COR-L47 (cell line): ENCODE measurements at places on chromosomes 2 and 18.

DNA sequence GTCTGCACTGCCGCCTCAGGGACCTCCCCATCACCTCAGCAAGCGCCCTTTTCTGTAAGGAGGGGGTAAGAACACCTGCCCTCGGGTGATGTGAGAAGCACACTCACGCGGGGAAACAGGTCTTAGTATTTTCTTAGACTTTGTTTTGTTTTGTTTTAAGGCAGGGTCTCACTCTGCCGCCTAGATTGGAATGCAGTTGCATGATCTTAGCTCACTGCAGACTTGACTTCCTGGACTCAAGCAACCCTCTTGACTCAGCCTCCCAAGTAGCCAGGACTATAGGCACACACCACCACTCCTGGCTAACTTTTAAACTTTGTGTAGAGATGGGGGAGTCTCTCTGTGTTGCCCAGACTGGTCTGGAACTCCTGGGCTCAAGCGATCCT, 37.1 kb downstream of the RAMP1 start:
- DNase-seq: no peak

GRCh38 chr2:226792155-226792881, 7.3 kb downstream of the IRS1 start:
- DNase-seq: no peak

DNA sequence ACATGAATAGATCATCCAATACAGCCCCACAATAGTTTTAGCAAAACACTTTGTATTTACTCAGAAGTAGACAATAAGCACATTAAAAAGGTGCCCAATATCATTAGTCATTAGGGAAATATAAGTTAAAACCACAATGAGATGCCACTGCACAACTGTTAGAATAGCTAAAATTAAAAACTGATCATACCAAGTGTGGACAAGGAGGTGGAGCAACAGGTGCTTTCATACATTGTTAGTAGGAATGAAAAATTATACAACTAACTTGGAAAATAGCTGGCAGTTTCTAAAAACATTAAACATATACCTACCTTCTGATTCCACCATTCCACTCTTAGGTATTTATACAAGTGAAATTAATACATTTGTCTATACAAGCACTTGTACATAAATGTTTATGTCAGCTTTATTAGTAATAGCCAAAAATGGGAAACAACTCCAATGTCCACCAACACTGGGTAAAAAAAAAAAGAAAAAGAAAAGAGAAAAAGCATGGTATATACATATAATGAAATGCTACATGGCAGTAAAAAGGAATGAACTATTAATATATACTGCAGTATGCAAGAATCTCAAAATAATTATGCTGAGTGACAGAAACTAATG, 27.6 kb upstream of the UBE2E3 start:
- DNase-seq: no peak

- no peak for DNase-seq
Observed at GRCh38 chr2:36587556-36587955, 10.4 kb downstream of the FEZ2 start.

GRCh38 chr18:23126376-23127056, 8.8 kb upstream of the CABLES1 start:
- DNase-seq: peak; percentile 22

GRCh38 chr2:44741507-44741906, 200.0 kb upstream of the SIX3 start:
- no peak for DNase-seq

DNA sequence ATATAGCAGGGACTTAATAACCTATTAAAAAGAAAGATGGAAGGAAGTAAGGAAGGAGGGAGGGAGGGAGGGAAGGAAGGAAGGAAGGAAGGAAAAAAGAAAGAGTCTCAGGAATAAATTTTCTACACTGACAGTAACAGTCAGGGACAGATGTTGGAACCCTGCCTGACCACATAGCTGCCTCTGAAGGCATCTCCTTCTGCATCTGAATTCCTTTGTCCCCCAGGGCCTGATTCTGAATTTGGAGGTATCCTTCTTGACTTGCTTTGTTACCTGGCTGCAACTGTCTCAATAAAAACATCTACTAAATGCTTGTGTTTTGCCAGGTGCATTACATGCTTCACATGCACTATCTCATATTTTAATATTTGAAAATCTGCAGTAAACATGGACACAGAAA, 17.4 kb upstream of the LRATD1 start:
- no peak for DNase-seq

- DNase-seq: no peak
Observed at GRCh38 chr2:74104839-74105238, 42.9 kb downstream of the BOLA3 start.

- no peak for DNase-seq
Observed at GRCh38 chr18:25621144-25621543, 269.2 kb upstream of the ZNF521 start.

- no peak for DNase-seq
Observed at GRCh38 chr2:60706021-60706420, 50.0 kb upstream of the PAPOLG start.

DNA sequence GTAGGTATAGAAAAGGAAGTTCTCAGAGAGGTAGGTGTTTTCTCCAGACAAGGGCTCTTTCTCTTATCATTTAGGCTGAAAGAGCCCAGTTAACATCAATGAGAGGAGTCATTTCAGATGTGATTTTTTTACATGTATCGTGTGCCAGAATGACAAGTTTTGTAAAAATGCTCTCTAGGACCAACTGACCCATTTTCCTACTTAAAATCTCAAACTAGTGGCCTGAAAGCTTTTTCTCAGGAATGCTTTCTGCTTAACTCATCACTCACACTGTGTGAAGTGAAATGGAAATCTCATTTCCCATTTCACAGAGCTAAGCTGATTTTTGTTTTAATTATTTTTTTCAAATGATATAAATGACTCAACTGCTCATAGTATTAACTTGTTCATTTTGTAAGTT, 128.7 kb upstream of the CYP26B1 start:
- no peak for DNase-seq

- peak; percentile 19 for DNase-seq
Observed at GRCh38 chr2:52976143-52976949, 791.3 kb upstream of the CHAC2 start.

GRCh38 chr2:61978522-61978921, 73.0 kb downstream of the COMMD1 start:
- DNase-seq: peak; percentile 0
